ENCODE measurements at places on chromosomes 12 and 14.
A peak's percentile ranks its signal among the peaks of the same experiment; 100 is the strongest.

GRCh38 chr14:29461101-29461500 is 466.5 kb downstream of the PRKD1 start:
- no peak for DNase-seq

DNA sequence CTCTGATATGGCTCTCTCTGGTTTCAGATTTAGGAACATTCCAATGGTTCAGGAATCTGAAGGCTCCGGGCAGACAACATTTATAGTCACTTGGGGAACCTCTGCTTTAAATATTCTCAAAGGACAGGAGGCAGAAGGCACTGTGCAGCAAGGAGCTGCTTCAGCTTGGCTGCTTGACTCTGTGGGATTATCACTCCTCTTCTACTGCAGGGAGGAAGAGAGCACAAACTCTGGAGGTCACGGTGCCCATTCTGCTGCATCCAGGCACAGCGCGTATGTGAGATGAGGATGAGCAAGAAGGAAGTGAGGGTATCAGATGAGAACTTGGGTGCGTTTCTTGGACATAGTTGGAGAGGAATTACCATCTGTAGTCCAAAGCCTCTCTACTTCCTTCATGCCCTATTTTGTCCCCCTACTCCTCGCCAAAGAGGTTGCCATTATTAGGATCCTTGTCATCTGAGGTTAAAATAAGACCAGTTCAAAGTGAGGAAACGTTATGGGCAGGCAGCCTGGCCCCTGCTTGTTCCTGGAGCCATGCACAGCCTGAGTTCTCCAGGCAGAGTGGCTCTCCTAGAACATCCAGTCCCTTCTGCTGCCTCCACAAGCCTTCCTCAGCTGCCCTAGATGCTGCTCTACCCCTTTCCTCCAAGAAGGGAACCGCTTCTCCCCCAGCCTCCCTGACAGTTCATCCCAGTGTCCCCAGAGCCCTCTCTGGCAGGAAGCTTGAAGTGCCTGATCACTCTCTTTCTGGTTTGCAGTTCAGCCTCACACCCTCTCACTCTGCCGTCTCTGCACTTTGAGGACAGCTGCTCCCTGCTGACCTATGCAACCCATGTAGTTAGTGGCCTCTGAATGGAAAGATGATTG is 12.5 kb downstream of the FGF6 start:
- no peak for DNase-seq

DNA sequence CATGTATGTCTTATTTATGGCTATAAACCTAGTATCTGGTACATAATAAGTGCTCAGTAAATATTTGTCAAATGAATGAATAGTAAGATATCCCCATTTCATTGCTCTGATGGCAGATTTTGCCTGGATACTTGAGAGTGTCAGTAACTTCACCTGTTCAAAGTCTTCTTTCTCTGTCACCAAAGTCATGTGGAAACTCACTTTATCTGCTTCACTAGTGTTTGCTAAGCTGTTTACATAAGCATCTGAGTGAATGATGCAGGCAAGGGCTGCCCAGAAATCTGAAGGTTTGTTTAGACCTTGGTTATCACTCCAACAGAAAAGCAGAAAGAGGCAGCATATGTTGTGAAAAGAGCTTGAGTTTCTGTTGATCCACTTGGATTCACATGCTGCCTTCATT is 4.3 kb downstream of the OR4E1 start:
- DNase-seq = no peak

GRCh38 chr14:44204061-44204835 is 302.8 kb downstream of the FSCB start:
- no peak for DNase-seq

GRCh38 chr14:65359503-65359902 is 53.0 kb upstream of the FUT8 start:
- DNase-seq = no peak

DNA sequence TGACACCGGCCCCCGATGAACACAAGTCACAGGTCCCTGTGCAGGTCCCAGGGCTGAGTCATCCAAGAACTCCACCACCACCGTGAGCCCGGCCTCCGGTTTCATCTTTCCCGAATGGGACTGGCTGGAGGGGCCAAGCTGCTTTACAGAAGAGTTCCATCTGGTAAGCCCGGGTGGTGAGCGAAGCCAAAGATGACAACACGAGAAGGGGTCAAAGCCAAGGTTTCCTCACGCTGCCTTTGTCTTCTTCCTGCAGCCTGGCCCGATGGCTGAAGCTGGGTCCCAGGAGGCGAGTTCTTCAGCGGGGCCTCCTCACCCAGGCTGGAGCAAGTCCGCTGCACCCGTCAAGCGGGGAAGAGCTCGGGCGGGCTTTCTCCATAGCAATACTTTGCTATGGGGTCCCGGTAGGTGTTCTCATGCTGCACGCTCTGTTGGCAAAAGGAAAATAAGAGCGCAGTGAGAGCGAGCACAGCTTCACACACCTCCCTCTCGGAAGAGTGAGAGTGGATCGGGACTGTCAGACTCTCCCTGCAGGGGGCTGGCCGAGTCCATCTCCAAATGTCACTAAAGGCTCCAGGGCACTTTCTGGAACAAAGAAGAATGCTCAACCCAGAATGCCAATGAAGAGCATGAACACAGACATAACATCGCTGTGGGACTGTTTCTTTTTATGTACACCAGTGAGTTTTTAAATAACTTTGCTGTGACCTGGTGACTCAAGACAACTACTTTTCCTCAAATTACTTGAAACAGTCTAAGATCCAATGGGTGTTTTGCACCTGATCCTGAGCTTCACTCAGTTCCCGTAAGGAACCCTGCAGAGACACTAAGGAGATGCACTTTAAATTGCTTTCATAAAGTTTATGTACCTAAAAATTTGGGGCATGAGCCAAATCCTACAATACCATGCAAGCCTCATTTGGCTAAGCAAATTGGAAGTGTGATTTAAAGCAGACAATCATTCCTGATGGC is 20.1 kb downstream of the SPRING1 start:
- no peak for DNase-seq

DNA sequence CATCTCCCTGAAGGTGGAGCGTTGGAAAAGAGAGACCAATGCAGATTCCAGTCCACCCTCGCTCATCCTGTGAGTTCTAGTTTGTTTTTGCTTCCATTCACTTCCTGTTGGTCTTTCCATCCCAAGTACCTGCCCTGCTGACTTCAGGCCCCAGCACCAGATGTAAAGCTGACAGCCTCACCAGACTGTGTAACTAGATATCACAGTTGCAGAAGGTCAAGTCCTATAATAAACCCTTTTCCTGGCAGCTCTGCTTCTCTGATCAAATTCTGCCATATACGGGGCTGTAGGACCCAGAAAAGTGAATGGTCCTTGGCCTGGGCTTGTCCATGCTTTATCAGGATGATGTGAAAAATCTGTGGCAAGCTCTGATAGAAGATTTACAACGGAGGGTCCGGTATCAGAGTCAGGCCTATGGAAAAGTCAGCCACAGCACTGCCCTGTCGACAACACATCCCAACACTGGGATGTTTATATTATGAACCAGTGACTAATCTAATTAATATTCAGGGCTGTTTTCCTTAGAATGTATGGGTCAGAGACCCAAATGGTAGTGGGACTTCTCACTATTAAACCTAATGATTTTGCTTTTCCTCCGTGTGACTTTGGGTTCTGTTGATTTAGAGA is 42.1 kb downstream of the CCDC175 start:
- no peak for DNase-seq

- DNase-seq = no peak
Observed at GRCh38 chr14:34629344-34629656, 648 bp downstream of the SNX6 start.

- no peak for DNase-seq
Observed at GRCh38 chr14:90520326-90520725, 123.5 kb downstream of the CALM1 start.

DNA sequence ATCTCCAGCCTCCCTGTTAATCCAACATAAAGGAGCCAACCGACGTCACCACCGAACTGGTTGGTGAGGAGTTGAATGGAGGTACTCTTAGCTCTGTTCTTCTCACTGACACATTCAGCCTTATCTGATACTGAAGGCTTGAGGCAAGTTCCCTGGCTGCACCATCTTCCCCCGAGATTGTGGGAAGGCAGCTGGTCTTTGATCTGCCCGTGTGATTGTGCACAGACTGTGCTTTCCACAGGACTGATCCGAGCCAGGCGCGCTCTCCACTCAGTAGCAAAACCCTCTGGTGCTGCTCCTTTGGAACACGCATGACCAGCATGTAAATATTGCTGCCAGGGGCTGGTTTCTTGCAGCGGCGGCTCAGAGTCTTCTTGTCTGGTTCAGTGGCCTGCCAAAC is 30.1 kb upstream of the DLK1 start:
- DNase-seq = no peak

GRCh38 chr12:10716704-10717315 is 6.3 kb downstream of the YBX3 start:
- DNase-seq = no peak

GRCh38 chr12:9372202-9372601 is 164.0 kb upstream of the PZP start:
- no peak for DNase-seq

DNA sequence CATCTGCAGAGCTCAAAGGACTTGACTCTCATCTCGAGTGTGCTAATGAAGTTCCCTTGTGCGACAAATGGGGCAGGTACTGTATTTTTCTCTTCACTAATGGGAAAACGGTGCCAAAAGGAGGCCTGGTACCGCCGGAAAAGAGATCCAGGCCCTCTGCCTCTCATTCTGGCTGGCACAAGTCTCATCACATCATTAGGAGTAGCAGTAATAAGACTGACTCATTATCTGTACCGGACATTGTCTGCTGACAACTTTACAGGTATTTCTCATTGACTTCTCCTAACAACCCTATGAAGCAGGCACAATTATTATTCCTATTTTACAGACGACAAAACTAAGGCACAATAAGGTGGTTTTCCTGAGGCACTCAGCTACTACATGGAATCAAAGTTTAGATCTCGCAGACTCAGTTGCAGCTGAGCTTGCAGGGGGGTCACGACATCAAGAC is 668 bp downstream of the APPL2 start:
- DNase-seq = no peak

GRCh38 chr12:13534645-13535398 is 338.3 kb downstream of the EMP1 start:
- DNase-seq = peak; percentile 4

DNA sequence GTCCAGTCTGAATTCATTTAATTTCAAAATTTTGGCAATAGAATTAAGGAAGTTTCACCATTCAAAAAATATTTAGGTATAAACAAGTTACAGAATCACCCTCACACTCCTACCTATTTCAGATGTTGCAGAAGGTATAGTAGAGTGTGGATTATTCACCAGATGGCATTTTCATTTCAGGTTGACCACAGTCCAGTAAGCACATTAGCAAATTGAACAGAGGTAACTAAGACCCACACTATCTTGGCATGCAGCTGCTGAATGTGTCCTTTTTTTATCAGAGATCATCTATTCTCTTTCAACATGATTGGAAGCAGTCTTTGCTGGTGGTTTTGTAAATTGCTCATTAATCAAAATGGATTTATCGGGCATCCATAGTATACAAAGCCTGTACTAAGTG is 151.8 kb upstream of the GARIN6 start:
- DNase-seq = no peak

- no peak for DNase-seq
Observed at GRCh38 chr12:122528992-122529391, 1.9 kb downstream of the KNTC1 start.

- DNase-seq = no peak
Observed at GRCh38 chr12:77923882-77924281, 93.2 kb downstream of the NAV3 start.

GRCh38 chr14:24172261-24172860 is 481 bp downstream of the REC8 start:
- DNase-seq = no peak

DNA sequence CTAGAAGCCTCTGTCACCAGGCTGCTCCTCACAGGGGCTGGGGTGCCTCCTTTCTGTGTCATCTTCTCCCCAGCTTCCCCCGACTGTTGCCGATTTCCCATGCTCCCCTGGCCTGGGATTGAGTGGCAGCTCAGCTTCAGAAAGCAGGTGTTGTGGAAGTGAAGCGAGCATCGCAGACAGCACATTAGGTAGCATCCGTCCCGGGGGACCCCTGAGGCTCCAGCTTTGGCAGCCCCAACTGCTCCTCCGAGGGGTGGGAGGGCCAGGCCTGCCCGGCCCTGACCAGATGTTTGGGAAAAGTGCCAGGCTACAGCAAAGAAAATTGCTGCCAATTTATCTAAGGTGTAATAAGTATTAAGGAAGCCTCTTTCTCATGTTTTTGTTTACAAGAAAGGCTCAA is 1045.6 kb downstream of the BCL11B start:
- DNase-seq = no peak

DNA sequence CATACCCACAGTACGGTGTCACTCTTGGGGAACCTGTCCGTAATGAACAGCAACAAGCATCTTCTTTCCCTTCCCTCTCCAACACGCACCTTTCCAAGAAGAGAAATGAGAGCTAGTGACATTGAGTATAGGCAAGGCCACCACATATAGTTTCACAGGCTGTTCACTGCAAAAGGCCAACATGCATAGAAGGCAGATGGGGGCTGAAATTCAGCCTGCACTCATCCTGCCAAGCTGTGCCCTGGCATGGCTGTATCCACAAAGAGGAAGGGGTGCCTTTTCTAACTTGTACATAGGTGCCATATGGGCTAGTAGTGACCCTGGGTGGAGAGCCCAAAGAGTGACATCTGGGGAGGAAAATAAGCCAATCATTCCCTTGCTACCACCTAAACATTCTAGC is 169.6 kb downstream of the ZFP36L1 start:
- no peak for DNase-seq

DNA sequence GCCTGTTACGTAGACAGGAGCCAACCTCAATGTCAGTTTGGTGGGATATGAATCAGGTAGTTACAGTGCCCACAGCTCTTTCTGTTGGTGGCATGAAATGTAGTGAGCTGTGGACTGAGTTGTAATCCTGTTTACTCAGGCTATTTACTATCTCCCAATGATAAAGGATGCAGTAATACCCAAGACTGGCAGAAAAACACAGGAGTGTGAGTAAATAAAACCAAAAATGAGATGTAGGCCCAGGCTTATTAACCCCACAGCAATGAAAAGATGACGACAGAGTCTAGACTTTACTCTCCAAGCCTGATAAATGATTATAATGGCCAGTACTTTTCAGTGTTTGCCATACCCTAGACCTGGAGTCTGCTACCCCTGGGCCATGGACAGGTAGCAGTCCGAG is 22.8 kb upstream of the LRIG3 start:
- DNase-seq = no peak

DNA sequence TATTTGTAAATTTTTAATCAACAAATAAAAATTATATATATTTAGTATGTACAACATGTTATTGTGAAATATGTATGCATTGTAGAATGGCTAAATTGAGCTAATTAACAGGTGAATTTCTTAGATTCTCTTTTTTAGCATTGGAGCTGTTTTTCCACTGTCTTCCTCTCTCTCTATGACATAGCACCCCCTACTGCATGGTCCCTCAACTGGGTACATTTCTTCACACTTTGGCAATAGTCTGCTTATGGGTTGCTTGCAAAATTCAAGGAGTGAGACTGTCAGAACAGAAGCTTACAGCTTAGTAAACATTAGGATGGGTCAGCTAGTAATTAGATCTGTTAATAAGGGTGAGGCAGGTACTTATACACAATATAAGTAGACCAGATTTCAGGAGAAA is 658.5 kb upstream of the MGAT4C start:
- no peak for DNase-seq

DNA sequence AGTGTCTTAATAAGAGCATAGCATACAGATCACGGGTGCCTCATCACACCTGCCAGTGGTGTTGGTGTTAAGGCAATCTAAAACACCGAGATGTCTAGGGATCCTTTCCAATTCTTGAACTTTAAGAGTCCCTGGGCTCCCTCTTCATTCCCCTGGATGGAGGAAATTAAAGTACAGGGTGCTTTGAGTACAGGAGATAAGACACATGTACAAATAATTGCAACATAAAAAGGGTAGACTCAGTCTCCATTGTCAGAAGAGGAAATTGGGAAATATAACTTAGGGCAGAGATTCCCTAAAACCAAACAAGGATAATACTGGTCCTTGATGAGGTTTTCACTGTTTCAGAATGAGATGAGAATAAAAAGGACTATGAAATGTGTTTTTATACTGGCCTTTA is 34.9 kb downstream of the SCFD1 start:
- no peak for DNase-seq
